Stimulated activated CD4-positive, alpha-beta T cell treated with anti-CD3 and anti-CD28 coated beads, Interleukin-12 subunit alpha, Interleukin-12 subunit beta, amount 100 ng/mL, for 48 hours (primary cell): ENCODE measurements at places on chromosomes 1 and 21.

DNA sequence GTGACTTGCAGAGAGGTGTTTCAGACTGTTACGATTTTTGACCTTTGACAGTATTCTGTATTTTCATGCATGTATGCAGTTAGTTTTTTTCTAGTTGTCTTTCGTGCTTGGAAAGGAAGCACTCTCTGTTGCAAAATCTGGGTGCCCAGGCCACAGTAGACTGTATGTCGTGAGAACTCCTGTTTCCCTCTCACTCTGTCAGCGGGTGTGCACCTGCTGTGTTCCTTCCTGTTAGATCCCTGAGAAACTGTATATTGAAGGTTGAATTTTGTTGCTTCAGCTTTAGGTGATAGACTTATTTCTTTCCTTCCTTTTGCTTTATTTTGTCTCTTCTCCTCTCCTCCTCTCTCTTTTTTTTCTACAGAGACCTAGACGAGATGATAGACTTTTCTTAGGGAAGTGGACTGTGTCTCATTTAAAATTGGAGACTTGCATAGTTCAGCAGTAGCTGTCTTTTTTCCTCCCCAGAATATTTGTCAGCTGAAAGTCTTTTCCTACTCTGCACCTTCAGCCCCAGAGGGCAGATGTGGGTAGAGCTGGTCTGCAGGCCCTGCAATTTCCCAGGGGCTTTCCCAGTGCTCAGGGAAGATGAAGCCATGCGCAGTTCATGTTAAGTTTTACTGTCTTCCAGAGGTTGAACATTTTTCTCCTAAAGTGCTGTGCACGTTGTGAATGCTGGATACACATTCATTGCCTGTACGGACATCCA is 1.4 kb downstream of the TRAPPC10 start:
- DNase-seq, result no peak

DNA sequence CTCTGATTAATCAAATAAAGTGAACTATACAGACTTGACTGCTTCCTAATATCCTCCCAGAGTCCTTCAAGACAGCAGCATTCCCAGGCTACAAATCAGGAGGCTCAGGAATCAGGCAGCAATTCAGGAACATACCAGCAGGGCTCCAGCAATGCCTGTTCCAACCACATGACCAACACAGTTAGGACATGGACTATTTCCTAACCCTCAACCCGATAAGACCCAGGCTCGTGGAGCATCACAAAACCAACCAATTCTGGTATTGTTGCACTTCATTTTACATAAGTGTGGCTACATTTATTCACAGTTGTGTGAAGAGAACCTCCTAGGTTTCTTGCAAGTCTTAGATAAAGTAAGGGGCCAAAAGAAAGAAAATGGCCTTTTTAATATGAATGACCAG is 546.2 kb upstream of the ADGRL2 start:
- DNase-seq, result no peak

DNA sequence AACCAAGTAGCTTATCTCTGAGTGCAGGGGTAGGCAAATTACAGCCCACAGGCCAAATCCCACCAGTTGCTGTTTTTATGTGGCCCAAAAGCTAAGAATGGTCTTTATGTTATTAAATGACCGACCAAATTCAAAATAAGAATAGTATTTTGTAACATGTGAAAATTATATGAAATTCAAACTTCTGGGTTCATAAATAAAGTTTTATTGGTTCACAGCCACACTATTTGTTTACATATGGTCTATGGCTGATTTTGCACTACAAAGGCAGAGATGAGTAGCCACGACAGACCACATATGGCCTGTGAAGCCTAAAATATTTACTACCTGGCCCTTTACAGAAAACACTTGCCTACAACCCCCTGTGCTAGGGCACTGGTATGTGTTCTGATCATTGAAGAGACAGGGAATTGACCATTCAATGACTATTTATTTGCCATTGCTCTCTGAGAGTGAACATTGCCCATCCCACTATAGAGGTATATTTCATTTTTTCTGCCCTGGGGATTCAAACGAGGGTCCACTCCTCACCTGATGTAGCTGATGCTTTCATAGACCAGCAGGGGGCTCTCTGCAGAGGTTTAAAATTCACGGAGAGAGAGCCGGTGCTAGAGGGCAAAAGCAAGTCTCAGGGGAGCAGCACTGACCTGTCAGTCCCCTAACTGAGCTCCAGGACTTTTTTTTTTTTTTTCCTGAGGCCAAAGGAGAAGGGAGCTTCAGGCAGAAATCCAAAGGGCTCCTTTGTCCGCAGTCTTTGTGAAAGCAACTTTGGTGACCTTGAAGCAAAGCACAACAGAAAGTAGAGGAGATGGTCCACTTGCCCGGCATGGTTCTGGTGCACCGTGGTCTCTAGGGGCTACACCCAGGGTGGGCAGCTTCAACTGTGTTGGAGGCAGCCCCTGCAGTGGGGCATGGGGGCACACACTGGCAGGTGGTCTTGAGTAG is 7.3 kb upstream of the GNL2 start:
- no peak for DNase-seq

DNA sequence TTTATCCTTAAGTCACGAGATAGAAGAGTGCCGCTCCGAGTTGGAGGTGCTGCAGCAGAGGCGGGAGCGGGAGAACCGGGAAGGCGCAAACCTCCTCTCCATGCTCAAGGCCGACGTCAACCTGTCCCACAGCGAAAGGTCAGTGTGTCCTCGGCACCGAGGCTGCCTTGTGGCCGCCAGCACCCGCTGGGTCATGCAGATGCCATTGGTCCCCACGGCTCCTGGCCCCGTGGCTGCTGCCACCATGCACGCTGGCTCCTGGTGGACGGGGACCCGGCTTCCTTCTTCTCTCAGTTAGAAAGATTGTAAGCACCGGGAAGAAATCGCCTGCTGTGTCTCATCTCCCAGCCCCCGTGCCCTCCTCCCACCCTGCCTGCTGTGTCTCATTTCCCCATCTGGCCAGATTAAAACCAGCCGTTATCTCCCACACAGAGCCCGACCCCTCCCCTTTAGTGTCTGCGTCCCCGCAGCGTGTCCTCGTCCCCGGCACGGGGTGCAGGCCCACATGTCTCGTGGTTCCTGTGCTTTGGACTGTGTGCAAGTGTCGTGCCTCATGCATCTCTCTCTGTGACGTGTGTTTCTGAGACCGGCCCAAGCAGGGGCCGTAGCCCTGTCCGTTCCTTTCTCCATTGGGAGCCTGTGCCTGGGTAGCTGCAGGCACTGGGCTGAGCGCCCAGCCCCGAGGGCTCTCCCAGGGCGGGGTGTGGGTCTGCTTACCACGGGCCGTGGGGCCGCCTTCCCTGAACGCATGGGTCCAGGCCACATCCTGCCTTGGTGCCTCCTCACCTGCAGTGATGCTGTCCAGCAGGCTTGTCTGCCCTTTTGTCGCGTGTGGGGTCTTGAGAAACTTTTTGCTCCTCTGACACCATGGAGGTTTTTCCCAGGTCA is 62.1 kb downstream of the PCNT start:
- DNase-seq, result no peak

DNA sequence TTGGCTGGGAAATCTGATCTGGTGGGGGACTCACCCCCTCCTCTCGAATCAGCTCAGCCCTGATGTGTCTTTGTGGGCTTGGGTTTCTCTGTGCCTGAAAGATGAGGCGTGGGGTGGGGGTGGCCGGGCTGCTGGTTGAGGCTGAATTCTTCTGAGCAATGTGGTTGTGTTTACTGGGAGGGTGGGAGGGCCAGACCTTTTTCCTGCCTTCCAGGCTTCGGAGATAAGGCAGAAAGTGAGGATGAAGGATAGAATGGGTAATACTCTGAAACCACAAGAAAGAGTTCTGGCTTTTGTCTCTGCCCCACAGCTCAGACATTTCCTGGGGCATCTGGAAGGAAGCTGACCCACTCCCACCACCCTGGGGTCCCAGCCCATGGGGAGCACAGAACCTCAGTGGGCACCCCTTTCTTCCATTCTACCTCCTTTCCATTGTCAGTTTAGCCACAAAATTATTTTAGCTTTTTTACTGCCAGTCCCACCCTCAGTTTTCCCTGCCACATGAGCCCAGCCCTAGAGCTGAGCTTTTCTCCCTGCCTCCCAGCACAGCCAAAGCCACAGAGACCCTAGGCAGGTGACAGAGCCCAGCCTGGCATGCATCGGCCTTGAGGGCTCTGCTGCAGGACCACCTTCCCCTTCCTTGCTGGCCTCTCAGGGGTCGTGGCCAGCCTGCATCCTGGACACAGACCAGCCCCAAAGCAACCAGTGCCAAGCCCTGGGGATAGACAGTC is 11.2 kb downstream of the ALX3 start:
- no peak for DNase-seq

- no peak for DNase-seq
These were observed 41.5 kb downstream of the CLSTN1 start for GRCh38 chr1:9782116-9782751.
